GM23338 (cell line): ENCODE measurements at places on chromosomes 1 and 21.

DNA sequence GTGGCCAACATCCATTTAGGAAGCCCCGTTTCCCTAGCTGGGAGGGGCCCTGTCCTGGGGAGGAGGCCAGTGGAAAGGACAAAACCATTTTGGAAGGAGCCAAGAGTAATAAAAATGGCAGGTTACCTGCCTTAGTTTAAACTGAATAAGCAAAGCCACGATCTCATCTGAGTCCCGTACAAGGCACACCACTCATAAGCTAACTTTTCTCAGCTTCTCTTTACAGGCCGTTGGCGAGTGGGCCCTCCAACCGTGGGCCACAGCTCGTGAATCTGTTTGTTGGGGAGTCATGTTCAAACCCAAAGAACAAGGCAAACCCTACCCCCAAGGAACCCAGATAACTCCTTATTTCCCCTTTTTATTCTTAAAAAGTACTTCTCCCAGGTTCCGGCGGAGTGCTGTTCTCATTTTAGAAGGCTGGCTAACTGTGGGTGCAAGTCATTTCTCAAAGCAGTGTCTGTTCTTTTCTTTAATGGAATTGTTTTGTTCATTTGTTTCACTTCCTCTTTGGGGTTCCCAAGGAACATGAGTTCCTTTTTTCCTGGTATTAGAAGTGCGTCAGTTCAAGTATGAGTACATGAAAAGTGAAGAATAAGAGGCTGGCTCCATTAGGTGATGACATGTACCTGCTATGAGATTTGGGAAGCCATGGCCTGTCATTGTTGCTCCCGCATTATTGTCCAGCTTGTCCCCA, 89.0 kb downstream of the PSMG1 start:
- DNase-seq, result no peak

- no peak for DNase-seq
Observed at GRCh38 chr1:16292739-16293138, 55.8 kb upstream of the CPLANE2 start.

- no peak for DNase-seq
Observed at GRCh38 chr1:43432171-43432860, 21.4 kb downstream of the HYI start.

DNA sequence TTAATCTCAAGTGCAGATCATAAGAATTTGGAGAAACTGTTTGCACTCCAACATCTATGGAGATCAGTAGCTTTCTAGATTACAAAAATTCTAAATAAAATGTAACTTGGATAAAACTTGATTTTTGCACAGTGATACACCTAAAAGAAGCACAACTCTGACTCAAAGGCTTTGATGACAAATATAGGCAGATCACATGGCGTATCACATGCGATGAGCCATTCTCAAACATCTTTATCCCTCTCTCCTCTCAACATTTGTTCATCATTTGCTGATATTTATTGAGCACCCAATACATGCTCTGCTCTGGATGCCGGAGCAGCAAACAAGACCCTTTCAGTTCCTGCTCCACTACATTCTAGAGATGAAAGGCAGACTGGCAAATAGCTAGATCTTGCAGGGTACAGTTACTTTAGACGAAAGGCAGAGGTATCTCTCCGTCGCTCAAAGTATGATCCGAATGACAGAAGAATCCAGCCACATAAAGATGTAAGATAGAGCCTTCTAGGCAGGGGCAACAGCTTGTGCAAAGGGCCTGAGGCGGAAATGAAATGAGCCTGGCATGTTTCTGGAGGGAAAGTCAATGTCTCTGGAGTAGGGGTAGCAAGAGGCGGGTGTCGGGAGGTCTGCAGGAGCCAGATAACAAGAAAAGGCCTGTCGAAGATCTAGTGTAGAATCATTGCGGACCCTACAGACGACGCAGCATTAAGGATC, 145.8 kb upstream of the ERRFI1 start:
- no peak for DNase-seq

- DNase-seq, result no peak
Observed at GRCh38 chr1:160465123-160465522, 57.9 kb downstream of the SLAMF6 start.
